Dermis blood vessel endothelial cell (primary cell): ENCODE measurements at places on chromosomes 16 and 17. TPM values are rescaled to one million over a fixed set of nuclear protein-coding genes. Genes with fewer than 3 reads are reported as not detected.

Gene TMEM231
- 8.0 and 13.7 TPM in 2 replicates for total RNA-seq

Gene KRTAP3-1
- not detected in 2 replicates for total RNA-seq

Gene ZNF286A
- 44.9 and 48.8 TPM in 2 replicates for total RNA-seq

Gene ERBB2
- 3.4 and 4.4 TPM in 2 replicates for total RNA-seq
